ENCODE measurements at places on chromosomes 12 and 14.
A peak's percentile ranks its signal among the peaks of the same experiment; 100 is the strongest.

- DNase-seq: no peak
Measured at GRCh38 chr14:65704437-65704836, 291.9 kb downstream of the FUT8 start.

- no peak for DNase-seq
Measured at GRCh38 chr12:41604830-41605229, 416.7 kb downstream of the PDZRN4 start.

DNA sequence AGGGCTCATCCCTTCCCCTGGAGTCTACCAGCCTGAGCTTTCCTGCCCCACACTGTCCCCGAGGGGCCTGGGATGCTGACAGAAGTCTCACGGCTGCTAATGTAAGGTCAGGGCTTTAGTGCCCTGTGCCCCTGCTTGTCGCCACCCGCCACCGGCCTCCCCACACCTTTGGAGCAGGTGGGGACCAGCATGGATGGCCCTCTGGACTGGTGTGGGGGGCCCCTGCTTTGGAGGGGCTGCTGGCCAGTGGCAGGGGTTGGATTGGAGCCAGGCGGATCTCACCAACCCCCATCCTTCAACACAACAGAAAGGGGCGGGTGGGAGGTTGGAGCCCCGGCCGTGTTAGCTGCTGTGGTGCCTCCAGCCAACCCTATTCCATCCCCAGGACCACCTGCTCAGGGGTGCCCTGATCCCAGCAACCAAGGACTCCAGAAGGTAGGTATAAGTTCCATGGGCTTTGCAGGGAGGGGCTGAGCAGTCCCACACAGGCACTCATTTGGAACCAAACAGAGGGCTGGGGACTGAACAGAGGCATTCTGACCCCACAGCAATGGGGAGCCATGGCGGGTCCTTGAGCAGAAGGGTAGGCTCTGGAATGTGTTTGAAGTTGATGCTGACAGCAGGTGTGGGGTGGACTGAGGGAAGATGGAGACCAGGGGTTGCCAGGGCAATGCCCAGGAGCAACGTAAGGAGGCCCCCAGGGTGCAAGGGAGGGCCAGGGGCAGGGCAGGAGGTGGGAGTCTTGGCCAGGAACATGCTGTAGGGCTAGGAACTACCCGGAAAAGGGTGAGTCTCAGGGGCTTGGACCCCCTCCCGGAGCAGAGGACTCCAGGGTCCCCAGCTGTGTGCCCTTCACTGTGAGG is 145.1 kb upstream of the C14orf180 start:
- DNase-seq: no peak

- no peak for DNase-seq
Measured at GRCh38 chr14:39739796-39740195, 307.6 kb upstream of the FBXO33 start.

DNA sequence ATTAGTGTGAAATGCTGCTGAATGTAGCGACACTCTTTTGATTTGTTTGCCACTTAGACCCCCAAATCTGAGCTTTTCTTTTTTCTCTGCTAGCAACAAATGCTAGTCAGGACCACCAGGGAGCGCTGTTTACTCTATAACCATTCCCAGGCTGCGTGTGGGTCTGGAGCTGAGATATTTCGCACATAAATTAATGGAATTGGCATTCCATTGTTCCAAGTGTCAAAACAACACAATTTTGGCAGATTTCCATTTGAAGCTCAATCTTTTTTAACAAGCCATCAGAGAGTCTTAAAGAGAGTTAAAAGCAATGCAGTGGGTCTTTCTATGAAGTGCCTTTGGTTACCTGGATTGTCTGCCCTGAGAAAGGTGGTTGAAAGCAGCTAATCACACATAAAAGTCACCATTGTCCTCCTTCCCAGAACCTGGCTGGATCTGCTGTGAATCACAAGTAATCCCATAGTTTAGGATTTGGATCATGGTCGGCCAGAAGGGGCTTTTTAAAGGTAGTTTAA is 7.4 kb upstream of the TMEM132C start:
- DNase-seq: peak; percentile 3

DNA sequence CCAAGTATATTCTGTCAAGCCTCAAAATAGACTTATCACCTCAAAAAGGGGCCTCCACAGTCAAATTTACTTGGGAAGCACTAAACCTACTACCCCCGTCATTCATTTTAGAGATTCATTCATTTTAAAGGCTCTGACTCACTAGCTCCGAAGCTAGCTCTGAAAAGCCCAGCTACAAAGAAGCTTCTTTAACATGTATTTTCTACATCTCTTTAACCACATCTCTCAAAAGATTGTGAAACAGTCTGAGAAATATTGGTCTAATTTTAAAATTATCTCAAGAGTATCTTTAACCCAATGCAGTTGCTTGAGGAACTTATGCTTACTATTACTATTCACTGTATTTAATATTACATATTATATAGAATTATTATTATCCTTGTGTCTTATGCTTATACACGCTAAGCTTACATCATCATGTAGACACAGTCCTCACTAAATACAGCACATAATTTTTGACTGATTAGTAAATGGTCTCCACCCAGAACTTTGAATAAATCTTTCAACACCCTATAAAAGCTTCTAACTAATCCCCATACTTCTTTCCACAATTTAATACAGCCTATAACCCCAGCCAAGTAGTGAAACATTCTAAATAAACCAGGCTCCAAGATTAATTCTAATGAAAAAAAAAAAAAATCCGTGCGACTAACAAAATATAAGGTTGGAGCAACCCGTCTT is 7.8 kb downstream of the NT5DC3 start:
- DNase-seq: no peak

- peak; percentile 83 for DNase-seq
Measured at GRCh38 chr12:56258068-56258819, at the start of gene ANKRD52. TSS of gene ANKRD52 (minus strand) at chr12:56258384. CDS start at chr12:56258269, 115 bp downstream.

GRCh38 chr14:103194256-103195045 is 71.2 kb downstream of the TNFAIP2 start:
- DNase-seq: no peak

GRCh38 chr12:125187148-125187745 is 122.0 kb downstream of the AACS start:
- peak; percentile 5 for DNase-seq

DNA sequence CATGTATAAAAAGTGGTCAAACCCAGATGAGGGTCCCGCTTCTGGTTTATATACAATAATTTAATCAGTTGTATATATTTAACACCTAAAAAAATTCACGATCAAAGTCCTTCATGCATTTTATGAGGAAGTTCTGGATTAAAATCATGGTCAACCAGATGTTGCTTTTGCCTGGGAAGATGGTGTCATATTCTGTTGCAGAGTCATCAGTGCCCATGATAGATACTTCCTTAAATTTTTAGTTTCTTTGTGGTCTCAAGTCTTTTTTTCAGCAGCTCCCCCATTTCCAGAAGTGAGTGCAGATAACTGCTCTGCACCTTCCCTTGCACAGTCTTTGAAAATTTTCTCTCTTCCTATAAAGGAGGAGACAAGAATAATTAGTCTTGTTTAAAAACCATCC is 16.1 kb downstream of the ERP29 start:
- DNase-seq: no peak

DNA sequence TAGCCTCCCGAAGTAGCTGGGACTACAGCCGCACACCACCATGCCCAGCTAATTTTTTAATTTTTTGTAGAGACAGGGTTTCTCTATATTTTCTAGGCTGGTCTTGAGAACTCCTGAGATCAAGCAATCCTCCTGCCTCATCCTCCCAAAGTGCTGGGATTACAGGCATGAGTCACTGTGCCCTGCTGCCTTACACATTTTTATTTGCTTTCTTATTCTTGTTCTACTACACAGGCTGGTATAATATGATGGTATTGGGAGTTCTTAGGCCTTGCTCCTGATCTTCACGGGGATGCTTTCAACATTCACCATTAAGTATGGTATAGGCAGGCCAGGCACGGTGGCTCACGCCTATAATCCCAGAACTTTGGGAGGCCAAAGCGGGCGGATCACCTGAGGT is 21.2 kb downstream of the DGLUCY start:
- DNase-seq: no peak

GRCh38 chr12:119177056-119177325 is 1.7 kb upstream of the HSPB8 start:
- DNase-seq: no peak

GRCh38 chr12:57011438-57012424 is 4.6 kb downstream of the TAC3 start:
- no peak for DNase-seq

GRCh38 chr14:29220072-29220471 is 453.5 kb downstream of the FOXG1 start:
- peak; percentile 92 for DNase-seq

DNA sequence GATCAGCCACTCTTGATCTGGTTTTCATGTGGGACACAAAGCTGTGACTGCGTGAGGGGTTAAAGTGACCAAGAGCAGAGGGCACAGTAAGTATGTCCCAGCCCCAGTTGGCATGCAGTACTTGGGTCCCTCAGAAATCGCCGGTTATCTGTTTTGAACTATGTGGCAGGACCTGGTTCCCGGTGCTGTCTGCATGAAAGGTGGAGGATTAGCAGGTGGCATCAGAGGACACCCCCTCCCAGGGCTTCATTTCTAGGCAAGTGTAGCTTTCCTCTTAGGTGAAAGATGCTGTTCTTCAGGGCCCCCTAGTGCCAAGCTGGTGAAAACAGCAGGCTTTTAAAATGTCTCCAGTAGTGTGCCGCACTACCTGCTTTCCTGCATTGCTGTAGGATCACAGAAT is 57.1 kb downstream of the ATG14 start:
- DNase-seq: peak; percentile 74

DNA sequence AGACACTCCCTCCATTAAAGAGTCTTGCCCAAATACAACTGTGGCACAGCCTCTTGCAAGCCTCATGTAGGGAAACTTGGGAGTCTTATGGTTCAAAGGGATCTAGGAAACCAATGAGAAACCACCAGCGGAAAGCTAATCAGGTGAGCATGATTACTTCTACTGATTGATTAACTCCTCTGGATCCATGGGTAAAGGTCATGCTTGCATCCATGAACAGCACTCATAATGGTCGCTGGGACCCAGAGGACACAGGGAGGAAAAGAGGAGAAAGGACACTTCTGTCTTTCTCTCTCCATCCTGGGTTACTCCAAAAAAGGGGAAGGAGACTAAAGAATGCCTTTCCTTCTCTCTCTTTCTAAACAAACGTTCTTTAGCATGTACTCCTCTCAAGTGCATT is 1397.2 kb downstream of the LRFN5 start:
- no peak for DNase-seq

DNA sequence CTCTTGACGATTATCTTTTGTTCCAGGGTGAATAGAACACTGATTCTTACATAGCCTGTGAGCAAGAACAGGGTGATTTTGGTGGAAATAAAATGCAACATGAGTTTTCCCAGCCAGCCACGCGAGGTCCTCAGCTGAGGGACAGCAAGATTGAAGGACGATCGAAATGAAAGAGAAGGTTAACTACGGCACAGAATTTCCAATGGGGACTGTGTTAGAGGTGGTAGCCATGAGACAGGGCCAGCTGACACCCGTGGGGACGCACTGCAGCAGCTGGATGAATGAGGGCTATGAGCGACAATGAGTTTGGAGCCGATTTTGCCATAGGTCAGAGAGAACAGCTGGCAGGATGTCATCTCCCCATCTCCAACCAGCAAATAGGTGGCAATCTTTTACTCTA is 243.4 kb upstream of the PELI2 start:
- DNase-seq: no peak
